ENCODE measurements at places on chromosomes 3 and 15.

DNA sequence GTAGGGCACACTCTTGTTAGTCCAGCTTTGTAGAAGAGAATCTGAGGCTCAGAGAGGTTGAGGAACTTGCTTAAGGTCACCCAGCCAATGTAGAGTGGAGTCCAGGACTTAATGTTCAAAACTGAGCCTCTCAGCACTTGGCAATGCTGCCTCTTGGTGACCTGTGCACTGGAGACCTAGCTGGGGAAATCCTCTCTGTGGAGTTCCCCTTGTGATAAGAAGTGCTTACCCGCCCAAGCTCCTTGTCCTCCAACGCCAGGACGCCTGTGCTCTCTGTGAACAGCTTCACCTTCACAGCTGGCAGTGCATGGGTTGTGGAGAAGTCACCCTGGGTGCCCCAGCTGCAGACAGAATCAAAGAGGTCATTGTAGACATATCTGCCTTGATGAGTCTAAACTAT, 219.1 kb upstream of the FEZF2 start:
- DNase-seq: no peak

- no peak for DNase-seq
Measured at GRCh38 chr3:10357095-10357494, 36.2 kb upstream of the SEC13 start.

GRCh38 chr15:98966091-98966787, 41.4 kb downstream of the PGPEP1L start:
- no peak for DNase-seq

DNA sequence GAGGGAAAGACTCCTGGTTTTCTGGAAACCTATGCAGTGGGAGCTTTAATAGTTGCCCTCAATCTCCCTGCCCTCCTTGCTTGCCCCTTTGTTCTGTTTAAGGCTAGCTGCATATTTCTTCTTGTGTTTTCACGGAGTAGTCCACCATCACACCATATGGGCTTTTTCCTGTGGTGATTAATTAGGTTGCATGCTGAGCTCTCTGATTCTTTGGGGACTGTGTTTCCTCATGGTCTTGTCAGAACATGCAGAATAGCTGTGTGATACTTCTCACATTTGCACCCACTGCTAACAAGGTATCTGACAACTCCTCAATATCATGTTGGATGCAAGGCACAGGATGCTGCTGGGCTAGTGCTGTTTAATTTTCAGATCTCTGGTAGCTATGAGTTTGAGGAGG, 139.6 kb downstream of the PTPRG start:
- DNase-seq: no peak

- no peak for DNase-seq
Measured at GRCh38 chr3:149628957-149629670, 28.7 kb downstream of the WWTR1 start.

GRCh38 chr3:16052964-16053363, 121.5 kb upstream of the GALNT15 start:
- DNase-seq: no peak

GRCh38 chr3:115040673-115041286, 106.3 kb downstream of the ZBTB20 start:
- DNase-seq: no peak

- DNase-seq: no peak
Measured at GRCh38 chr15:92000709-92001108, 147.2 kb downstream of the SLCO3A1 start.

- no peak for DNase-seq
Measured at GRCh38 chr3:128878556-128879124, 780 bp upstream of the ACAD9 start.

- no peak for DNase-seq
Measured at GRCh38 chr15:58377193-58377592, 54.6 kb upstream of the LIPC start.

DNA sequence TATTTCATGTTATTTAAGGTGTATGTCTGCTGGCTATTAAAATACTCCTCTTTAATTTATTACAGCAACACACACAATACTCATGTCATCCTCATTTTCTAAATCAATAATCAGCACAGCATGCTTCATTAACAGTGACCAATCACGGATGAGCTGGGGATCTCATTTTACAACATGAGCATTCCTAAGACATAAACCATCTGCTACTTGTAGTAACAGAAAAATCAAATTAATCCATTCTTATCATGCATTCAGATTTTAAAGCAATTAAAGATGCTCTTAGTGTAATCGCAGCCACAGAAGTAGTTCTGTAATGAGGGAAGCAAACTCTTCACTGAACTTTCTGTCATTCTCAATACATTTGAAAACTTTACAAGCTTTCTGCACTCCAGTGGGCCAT, 191.1 kb downstream of the TBC1D5 start:
- no peak for DNase-seq

DNA sequence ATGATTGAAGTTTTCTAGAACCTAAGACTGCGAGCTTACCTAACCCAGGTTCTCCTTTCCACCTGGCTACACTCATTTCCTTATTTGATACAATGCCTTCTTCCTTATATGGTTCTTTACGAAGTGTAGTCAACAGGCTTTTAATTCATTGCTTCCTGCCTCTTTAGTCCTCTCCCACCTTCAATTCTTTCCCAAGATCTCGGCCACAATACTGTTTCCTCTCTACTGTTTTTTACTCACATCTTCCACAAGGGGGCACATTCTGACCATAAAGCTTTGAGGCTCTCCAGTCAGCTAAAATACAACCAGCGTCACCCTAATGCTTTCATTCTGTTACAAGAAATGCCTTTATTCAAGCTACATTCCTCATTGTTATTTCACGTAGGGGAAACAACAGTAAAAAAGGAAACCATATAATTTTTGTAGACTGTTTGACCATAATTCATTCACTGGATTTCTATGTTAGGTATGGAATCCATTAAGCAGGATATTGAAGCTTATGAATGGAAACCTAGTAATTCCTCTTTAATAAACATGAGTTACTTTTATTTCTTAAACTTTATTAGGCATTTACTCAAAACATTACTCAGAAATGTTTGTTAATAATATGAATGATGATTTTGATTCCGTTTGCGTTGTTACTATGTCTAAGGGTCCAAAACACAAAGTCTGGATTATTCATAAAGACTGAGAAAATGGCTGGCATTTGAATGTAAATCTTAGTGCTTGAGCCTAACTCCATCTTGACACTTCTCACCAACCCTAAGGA, 29.5 kb upstream of the VEPH1 start:
- no peak for DNase-seq

- DNase-seq: no peak
Measured at GRCh38 chr3:23041918-23042696, 161.0 kb upstream of the UBE2E2 start.

- no peak for DNase-seq
Measured at GRCh38 chr3:47455806-47456452, 19.8 kb downstream of the SCAP start.

Data from NCI-H1436 treated with DMSO at 0.1 percent for 48 hours (cell line).